ENCODE measurements at places on chromosomes 13 and 19.

DNA sequence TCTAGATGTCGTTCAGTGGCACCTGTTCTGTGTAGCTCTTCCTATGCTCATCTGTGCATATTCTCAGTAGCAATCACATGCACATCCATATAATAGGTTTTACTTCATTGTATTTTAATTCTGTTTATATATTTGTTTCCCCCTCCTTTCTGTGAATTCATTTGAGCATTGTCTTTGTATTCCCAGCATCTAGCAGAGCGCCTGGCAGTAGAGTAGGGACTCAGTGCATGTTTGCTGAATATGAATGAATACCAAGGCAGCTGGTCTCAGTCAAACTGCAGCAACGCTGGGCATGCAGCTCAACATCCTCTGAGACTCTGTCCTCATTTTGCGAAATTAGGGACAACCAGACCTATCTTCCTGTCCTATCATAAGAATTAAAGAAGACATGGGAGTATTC, 330.1 kb downstream of the SPRY2 start:
- no peak for DNase-seq

DNA sequence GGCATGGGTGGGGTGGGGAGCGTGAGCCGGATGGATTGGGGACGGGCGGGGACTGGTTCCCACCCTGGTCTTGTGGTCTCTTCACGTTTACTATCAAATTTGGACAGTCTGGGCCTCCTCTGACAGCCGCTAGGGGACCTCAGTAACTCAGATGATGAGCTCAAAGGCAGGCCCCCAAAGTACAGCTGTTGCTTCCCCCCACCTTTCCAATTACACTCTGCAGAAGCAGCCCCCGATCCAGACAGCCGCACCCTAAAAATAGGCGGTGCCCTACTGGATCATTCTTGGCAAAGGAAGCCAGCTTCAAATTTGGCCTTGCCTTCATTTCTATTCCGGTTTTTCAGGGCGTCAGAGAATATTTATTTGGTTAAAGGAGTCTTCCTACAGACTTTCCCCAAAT, 1.9 kb upstream of the FOXO1 start:
- no peak for DNase-seq

GRCh38 chr19:50556282-50557008, 11.8 kb downstream of the LRRC4B start:
- DNase-seq = no peak

GRCh38 chr19:29671393-29672160, 6.3 kb downstream of the PLEKHF1 start:
- DNase-seq = no peak

DNA sequence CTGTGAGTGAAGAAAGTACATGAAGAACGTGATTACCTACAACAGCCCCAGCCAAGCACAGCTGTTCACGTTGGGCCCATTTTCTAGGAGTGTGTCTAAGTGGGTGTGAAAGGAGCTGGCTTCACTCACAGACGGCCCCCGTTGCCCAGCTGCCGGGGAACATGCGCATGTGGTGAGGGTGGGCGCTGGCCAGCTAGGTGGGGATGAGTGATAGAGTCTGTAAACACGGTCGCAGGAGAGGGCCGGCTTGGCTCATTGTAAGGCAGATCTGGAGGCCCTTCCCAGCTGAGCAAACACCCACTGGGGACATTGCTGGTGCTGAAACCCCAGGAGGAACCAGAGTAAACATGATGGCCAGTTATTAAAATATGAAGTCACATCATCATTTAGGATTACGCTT, 160.5 kb downstream of the TEX29 start:
- no peak for DNase-seq

DNA sequence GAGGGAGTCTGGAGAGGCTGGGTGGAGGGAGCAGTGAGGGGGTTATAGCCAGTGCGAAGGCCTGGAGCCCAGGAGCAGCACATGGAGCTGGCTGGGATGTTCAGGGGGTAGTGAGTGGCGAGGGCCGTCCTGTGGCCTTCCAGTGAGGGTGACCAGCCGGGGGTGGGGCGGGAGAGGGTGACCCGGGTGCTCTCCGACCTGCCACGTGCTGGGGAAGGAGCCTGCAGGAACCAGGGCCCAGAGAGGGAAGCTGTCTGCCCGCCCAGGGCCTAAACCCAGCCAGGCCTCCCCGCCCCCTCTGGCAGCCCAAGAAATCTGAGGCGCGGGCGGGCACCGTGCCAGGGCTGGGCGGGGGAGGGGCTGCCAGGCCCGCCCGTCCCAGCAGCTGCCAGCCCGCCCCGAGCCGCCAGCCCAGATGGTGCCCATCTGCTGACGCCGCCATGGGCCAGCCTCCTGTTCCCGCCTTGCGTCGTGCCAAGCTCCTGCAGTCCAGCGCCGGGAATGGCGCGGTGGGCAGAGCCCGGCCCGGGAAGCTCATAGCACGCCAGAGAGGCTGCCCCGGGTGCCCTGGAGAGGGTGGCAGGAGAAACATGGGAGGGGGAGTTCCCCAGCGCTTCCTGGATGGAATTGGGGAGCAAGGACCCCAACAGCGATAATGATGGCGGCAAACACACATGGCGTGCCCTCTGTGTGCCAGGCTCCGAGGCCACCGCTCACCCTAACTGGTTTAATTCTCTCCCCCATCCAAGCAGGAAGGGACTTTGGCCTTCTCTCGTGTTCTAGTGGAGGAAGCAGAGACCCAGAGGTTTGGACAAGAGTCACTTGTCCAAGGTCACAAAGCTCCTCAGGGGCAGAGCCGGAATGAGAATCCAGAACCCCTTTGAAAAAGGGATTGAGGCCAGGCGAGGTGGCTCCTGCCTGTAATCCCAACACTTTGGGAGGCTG, 21.5 kb downstream of the NFIC start:
- no peak for DNase-seq

DNA sequence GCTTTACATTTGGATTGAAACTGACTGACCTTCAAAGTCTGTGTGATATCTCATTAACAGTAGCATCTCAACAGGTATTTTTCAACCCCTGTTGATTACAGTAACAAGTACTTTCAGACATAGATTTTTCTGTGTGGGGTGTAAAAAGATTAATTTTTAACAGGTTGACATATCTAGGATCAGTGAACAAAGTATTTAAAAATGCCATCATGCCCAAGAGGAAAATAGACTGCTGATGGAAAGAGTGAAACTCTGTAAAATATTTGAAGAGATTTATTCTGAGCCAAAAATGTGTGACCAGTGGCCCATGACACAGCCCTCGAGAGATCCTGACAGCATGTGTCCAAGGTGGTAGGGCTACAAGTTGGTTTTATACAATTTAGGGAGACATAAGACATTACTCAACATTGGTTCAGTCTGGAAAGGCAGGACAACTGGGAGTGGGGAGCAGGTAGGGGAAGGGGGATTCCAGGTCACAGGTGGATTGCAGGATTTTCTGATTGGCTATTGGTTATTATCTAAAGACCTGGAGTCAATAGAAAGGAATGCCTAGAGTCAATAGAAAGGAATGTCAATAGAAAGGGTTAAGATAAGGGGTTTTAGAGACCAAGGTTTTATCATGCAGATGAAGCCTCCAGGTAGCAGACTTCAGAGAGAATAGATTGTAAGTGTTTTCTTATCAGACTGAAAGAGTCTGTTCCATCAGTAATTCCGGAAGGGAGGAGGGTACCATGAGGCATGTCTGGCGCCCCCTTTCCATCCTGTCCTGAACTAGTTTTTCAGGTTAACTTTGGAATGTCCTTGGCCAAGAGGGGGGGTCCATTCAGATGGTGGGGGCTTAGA, 29.1 kb downstream of the TNFRSF19 start:
- DNase-seq = no peak

DNA sequence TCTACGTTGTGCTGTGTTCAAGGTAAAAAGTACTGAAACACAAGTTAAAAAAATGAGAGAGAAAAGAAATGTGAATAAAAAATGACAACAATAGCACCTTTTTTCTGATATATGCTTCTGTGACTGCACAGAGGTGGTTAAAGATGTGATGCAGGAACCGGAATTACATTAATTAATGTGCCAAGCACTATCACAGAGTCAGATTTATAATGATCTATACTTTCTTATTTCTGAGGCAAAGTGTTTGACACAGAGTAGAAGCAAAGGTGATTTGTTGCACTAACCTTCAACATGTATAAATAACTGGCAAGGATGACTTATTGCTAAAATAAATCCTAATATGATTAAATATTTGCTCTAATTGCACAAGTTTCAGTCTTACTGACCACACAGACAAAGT, 654.6 kb upstream of the SLITRK1 start:
- no peak for DNase-seq

GRCh38 chr13:34913040-34913439, 29.0 kb upstream of the NBEA start:
- DNase-seq = no peak

GRCh38 chr19:56162258-56162657, 13.6 kb upstream of the GALP start:
- DNase-seq = no peak

DNA sequence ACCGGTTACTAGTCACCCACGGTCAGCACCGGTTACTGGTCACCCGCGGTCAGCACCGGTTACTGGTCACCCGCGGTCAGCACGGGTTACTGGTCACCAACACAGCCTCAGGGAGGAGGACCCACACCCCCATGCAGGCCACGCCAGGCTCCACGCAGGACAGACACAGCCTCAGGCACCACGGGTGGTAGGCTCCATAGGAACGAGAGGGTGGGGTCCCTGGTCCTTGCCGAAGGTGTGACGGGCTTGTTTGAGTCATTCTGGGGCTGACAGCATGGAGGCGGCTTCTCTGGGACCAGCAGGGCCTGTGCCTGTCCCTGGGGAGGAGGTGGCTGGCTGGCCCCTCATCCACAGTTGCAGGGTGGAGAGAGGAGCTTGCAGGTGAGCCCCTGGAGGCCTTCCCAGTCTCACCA, 122.8 kb upstream of the SOX1 start:
- DNase-seq = no peak

DNA sequence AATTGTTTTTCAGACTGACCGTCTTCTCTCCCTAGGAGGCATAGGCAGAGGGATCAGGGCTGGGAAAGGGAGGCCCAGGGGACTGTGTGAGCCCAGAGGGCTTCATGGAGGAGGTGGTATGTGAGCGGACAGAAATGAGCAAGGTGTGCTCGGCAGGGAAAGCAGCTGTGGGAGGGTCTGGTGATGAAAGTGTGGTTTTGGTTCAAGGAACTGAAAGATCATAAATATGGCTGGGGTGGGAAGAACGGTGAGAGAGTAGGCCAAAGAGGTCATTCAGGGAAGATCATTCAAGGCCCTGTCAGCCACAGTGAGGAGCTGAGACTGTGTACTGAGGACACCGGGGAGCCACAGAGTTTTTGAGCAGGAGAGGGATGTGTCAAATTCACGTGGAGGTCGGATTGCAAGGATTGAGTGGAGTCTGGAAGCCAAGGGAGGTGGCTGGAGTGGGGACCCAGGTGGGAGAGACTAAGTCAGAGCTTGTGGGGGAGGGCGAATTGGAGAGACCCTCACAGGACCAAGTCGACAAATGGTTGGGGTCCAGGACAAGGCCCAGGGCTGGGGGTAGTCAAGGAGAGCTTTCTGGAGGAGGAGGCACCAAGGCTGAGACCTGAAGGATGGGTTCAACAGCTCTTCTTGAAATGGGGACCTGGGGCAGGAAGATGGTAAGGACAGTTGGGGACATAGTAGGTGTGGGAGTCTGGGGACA, 7.6 kb downstream of the PLD3 start:
- DNase-seq = no peak

DNA sequence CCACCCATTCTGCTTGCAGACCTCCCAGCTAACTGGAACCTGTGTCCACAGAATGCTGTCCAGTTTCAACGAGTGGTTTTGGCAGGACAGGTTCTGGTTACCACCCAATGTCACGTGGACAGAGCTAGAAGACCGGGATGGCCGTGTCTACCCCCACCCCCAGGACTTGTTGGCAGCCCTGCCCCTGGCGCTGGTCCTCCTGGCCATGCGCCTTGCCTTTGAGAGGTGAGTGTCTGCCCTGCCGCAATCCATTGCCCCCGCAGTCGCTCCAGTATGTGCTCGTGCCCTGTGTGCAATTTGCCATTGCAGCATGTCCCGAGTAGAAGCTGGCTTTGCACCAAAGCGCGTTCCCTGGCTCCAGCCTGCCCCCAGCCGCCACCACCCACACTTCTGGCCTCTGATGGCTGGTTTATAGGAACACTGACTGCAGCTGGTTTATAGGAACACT, 41.9 kb downstream of the CERS4 start:
- DNase-seq = no peak

DNA sequence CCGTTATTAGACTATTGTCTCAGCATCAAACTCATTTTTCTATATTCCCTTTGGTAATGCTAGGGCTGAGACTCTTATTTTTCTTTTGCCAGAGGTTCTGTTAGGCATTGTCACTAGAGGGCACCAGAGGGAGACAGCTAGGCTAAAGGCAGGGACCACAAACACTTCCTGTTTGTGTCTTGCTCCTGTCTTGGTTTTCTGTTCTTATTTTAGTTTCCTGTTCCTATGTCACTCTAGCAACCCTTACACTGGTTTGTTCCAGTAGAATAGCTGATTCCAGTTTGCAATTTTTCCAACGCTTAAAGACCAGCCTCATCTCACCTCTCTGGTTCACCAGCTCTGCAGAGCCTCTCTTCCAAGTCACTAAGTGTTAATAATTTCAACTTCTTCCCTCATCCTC, 772.0 kb downstream of the DIAPH3 start:
- DNase-seq = no peak

GRCh38 chr13:88314496-88314895, 643.3 kb downstream of the SLITRK5 start:
- no peak for DNase-seq

GRCh38 chr19:15280915-15281683, 48.9 kb upstream of the EPHX3 start:
- no peak for DNase-seq

- DNase-seq = no peak
These were observed 44.0 kb downstream of the FLT3 start for GRCh38 chr13:28056426-28056825.

DNA sequence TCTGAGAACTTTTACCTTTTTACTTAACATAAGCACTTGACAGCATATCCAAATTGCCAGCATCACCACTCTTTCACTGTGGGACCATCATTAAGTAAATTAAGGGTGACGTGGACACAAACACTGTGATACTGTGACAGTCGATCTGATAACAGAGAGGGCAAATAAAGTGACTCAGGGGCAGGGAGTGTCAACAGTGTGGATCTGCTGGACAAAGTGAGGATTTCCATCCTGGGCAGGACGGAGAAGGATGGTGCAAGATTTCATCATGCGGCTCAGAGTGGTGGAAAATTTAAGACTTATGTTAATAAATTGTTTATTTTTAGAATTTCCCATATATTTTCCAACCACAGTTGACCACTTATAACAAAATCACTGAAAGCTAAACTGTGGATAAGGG, 60.0 kb upstream of the WDFY2 start:
- DNase-seq = no peak

GRCh38 chr19:3099347-3100145, 5.4 kb downstream of the GNA11 start:
- DNase-seq = no peak

- DNase-seq = no peak
These were observed 43.3 kb downstream of the NAA16 start for GRCh38 chr13:41354416-41354815.

GRCh38 chr13:24179486-24179850, 18.9 kb downstream of the SPATA13 start:
- DNase-seq = no peak

DNA sequence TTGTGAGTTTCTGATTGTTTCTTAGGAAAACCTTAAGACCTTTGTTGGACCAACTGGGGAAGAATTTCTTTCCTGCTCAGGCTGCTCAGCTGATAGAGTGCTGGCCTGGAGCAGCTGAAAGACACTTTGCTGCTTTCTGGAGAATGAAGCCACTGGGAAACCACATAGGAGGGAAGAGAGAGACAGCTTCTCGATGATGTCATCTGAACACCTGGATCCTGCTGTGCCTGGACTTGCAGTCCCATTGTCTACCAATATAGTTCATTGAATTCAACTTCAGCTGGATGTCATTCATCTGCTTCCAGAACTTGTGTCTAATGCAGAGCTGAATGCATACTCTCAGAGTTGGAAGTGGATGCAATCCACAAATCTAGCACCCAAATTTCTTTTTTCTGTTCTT, 34.3 kb upstream of the TSHZ3 start:
- no peak for DNase-seq
